Naive thymus-derived CD8-positive, alpha-beta T cell (primary cell): ENCODE measurements at places on chromosomes 12 and 14. TPM values are rescaled to one million over a fixed set of nuclear protein-coding genes. Genes with fewer than 3 reads are reported as not detected.

Gene FAR2
- total RNA-seq: 0.70 TPM

Gene DPY19L2
- total RNA-seq: 15.4 TPM

Gene CCDC60
- not detected for total RNA-seq

Gene ALDH1L2
- total RNA-seq: 0.14 TPM

Gene JAG2
- 0.47 TPM for total RNA-seq

Gene CEBPE
- 1.5 TPM for total RNA-seq

Gene CDKL1
- 7.0 TPM for total RNA-seq

Gene CCDC92
- 28.2 TPM for total RNA-seq

Gene KLRD1
- 5.0 TPM for total RNA-seq

Gene TCL1B
- 0.33 TPM for total RNA-seq

Gene CD163
- 3.9 TPM for total RNA-seq

Gene E2F7
- total RNA-seq: not detected

Gene BATF
- total RNA-seq: 5.7 TPM

Gene LBHD2
- total RNA-seq: not detected

Gene COCH
- total RNA-seq: 0.81 TPM

Gene SIX4
- not detected for total RNA-seq

Gene LMO3
- total RNA-seq: not detected

Gene LLPH
- 26.2 TPM for total RNA-seq

Gene ASPG
- not detected for total RNA-seq
